ENCODE measurements at places on chromosomes 1 and 21.

GRCh38 chr1:84412316-84412942 is 14.1 kb downstream of the DNASE2B start:
- no peak for ATAC-seq

DNA sequence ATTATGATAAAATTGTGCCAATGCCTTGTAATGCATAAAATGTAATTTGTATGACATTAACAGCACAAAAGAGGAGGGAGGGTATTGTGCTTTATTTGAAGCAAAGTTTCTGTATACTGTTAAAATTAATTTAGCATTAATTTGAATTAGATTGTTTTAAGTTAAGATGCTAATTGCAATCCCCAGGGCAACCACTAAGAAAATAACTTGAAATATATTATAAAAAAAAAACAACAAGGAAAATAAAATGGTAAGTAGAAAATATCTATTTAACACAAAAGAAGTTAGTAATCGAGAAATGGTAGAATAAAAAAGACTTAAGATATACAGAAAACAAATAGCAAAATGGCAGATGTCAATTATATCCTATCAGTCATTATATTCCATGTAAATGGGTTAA is 131.4 kb upstream of the KAZN start:
- no peak for ATAC-seq

- ATAC-seq: no peak
These were observed 85.4 kb upstream of the ROR1 start for GRCh38 chr1:63688302-63688890.

DNA sequence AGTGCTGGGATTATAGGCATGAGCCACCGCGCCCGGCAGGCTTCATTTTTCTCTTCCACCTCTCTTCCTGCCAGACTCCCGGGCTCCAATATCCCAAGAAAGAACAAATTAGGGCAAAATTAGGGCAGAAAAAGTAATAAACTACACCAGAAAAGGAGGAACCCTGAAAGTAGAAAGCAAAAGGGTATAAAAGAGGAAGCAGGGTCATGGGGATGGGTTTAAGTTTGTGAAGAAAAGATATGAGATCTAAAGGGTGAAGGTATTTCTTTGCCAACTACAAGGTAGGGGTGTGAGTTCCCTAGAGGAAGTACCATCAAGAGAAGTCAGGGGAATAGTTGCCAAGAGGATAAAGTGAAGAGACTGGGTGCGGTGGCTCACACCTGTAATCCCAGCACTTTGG is 9.9 kb downstream of the PTPN22 start:
- ATAC-seq: no peak

DNA sequence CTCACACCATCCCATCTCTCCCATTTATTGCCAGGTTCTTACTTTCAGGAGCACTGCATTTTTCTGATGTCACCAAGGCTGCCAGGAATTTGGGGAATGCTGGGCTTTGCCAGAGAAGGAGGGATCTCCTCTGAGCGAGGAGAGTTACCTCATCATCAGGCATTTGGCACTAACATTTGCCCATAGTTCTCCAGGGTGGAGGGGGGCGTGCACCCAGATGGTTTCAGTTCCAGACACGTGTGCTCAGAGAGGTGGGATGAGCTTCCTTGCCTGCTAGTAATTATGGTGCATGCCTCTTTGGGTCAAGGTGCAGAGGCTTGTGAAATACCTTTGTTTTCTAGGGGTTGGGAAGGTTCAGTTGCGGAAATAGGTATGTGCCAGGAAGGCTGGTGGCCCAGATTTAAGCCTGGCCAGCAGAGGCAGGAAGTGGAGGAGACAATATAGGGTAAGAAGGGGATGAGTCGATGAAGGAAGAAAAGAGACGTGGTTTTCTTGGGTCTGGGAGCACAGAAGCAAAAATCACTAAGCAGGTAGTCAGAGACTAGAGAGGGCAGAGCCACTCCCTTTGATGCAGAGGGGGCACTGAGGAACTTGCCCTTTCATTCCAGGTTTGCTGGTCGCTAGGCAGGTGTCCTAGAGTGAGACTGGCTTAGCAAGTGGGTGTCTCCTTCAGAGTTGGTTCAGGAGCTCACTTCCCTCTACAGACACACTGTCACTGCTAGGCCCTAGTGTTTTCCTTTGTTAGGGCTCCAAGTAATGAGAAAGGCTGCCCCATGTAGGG is 7.2 kb downstream of the TUFT1 start:
- ATAC-seq: peak; percentile 47

DNA sequence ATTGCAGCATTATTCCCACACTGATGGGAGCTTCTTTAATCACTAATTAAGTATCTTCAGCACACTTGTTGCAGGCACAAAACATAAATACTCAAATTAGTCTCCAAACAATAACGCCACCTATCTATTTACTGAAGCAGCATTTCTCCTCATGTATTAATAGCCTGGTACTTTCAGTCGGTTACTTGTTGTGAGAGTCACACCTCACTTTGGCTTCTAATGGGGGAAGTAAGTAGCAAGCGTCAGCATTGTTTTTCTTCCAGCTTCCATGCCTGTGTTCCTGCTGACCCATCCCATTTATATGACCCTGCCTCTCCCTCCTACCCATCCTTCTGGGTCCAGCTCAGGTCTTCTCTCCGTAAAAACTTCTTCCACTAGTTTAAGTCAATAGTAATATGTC is 31.9 kb upstream of the DENND1B start:
- no peak for ATAC-seq

- no peak for ATAC-seq
These were observed 250.6 kb downstream of the PLA2G4A start for GRCh38 chr1:187079330-187079729.

- no peak for ATAC-seq
These were observed 46.2 kb upstream of the COL24A1 start for GRCh38 chr1:86202552-86203340.

GRCh38 chr1:47906009-47906432 is 91.2 kb downstream of the TRABD2B start:
- no peak for ATAC-seq

GRCh38 chr21:45741691-45742090 is 98.2 kb downstream of the PCBP3 start:
- ATAC-seq: no peak

DNA sequence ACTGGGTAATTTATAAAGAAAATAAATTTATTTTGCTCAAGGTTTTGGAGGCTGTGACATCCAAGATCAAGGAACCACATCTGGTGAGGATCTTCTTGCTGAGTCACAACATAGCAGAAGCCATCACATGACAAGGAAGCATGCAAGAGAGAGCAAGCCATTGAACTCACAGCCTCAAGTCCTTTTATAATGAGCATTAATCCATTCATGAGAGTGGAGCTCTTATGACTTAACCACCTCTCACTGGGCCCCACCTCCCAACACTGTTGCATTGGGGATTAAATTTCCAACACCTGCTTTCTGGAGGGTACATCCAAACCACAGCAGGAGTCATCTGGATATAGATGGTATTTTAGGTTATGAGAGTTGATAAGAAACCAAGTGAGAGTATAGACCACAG is 20.6 kb upstream of the EGLN1 start:
- ATAC-seq: no peak

- ATAC-seq: peak; percentile 84
These were observed at the start of gene B3GALT2 for GRCh38 chr1:193185901-193186731. TSS of gene B3GALT2 (minus strand) at chr1:193186613. CDS start at chr1:193181562, 5,051 bp downstream.

DNA sequence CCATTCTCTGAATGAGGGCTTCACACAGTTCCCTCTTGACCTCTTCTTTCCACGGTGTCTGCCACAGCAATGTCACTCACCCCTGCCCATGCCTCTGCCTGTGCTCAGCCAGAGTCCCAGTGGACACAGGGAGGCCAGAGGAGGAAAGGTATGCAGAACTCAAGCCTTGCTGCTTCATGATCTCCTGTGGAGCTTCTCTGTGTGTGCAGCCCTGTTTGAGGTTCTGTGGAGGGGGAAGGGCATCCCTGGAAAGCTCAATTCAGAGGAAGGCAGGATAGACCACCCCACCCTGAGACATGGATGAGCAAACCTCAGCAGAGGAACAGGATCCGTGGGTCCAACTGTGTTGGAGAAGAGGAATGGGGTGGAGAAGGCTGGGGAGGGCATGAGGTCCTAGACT is 2.0 kb downstream of the HCN3 start:
- ATAC-seq: no peak

DNA sequence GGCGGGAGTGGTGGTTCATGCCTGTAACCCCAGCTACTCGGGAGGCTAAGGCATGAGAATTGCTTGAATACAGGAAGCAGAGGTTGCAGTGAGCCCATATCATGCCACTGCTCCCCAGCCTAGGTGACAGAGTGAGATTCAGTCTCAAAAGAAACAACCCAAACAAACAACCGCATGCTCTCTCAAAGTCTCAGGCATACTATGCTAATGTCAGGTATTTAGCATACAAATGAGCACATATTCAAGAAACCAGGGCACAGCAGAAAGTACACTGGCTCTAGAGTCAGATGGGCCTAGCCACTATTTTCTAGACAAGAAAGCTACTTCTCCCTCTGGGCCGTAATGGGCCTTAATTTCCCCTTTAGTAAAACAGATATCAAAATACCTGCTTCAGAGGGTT is 55.0 kb downstream of the ELAVL4 start:
- no peak for ATAC-seq

DNA sequence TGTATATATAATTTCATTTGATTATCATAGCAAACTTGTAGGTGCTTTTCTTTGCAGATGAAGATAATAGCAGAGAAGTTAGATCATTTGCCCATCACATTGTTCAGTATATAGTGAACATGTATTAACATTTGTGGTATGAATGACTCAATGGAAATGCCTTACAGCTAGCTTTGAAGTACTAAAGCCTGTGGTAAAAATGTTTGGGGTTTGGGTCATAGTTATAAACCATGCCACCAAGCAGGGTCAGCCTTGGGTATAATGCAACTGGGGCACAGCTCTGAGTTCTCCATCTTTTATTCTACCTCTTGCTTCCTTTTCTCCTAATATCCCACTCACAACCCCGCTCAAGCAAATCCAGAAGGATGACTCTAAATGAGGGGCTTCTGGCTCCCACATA is 141.6 kb downstream of the KCNT2 start:
- ATAC-seq: no peak

- ATAC-seq: no peak
These were observed 277.5 kb upstream of the ADAMTS5 start for GRCh38 chr21:27244352-27244751.

GRCh38 chr1:154955718-154956543 is at the start of gene PBXIP1:
TSS of gene PBXIP1 (minus strand) at chr1:154956099. CDS start at chr1:154953721, 2,378 bp downstream.
- ATAC-seq: peak; percentile 55

- no peak for ATAC-seq
These were observed 20.5 kb upstream of the THRAP3 start for GRCh38 chr1:36203554-36204346.

- ATAC-seq: no peak
These were observed 15.8 kb downstream of the SNX7 start for GRCh38 chr1:98677288-98677687.

GRCh38 chr1:205481218-205481617 is 23.3 kb upstream of the CDK18 start:
- ATAC-seq: no peak

GRCh38 chr1:81635816-81636215 is 164.9 kb upstream of the ADGRL2 start:
- ATAC-seq: no peak

DNA sequence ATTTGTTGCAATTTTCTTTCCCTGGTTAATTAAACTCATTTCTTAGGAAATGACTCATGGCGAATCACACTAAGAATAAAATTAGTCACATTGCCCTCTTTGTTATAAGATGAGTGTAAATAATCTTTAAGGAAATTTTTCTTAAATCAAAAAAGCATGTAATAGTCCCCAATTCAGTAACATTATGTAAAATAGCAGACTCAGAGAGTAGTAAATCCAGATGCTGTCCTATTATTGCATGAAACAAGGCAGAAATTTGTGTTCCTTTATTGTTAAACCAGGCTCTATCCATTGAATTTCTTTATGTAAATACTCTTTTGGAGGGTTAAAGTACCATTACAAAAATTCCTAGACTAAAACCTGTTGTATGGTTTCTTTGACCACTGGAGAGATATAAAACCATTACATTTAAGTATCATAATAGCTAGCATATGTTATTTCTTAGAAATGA is 154.5 kb upstream of the C1orf87 start:
- peak; percentile 23 for ATAC-seq
